Left kidney (tissue), 8 donors: ENCODE measurements at places on chromosomes 7 and 10. TPM values are rescaled to one million over a fixed set of nuclear protein-coding genes. Genes with fewer than 3 reads are reported as not detected.

PRSS1 gene
- not detected for polyA plus RNA-seq

GRCh38 chr7:150993511-150993910, 2.7 kb downstream of the NOS3 start:
- no peak for DNase-seq

DNA sequence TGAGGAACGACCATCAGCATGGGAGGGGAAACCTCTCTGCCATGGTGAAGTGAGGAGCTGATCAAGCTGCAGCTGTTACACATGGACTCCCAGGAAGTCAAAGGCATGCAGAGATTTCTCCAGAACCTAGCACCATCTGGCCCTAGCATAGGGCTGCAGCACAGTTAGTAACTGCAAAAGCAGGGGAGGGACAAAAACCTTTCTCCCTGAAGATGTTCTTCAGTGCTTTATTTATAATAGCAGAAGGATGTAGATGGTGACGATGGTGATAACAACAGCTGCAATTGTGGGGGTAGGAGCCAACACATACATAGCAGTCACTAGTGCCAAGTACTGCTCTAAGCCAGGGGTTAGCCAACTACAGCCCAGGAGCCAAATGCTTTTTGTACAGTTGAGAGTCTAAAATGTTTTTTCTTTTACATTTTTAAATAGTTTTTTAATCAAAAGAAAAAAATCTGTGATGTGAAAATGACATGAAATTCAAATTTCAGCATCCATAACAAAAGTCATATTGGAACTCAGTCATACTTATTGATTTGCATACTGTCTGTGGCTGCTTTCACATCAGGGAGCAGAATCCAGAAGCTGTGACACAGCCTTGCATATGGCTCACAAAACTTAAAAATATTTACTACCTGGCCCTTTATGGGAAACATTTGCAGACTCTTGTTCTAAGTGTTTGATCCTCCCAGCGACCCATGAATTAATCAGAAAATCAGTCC, 299.5 kb downstream of the ELMO1 start:
- DNase-seq: no peak

GRCh38 chr7:25996006-25996408, 156.0 kb upstream of the NFE2L3 start:
- DNase-seq: no peak

GRCh38 chr10:44863344-44864047, 47.6 kb upstream of the TMEM72 start:
- no peak for DNase-seq

GRCh38 chr7:133853706-133854276, 273.3 kb upstream of the LRGUK start:
- no peak for DNase-seq

KBTBD2 gene
- 69.2 TPM for polyA plus RNA-seq

- DNase-seq: no peak
Measured at GRCh38 chr7:155805826-155806095, 6.5 kb downstream of the SHH start.
